ENCODE measurements at places on chromosomes 4 and X. TPM values are rescaled to one million over a fixed set of nuclear protein-coding genes. Genes with fewer than 3 reads are reported as not detected.

SPANXN4 gene
- polyA plus RNA-seq: not detected

CXorf49 gene
- polyA plus RNA-seq: not detected

GAGE10 gene
- polyA plus RNA-seq: not detected

GPRASP1 gene
- polyA plus RNA-seq: 0.60 TPM

MEPE gene
- not detected for polyA plus RNA-seq

HS6ST2 gene
- polyA plus RNA-seq: not detected

TASL gene
- not detected for polyA plus RNA-seq

TRIML2 gene
- not detected for polyA plus RNA-seq

NBDY gene
- 36.2 TPM for polyA plus RNA-seq

YIPF7 gene
- not detected for polyA plus RNA-seq

KLKB1 gene
- polyA plus RNA-seq: not detected

SCML2 gene
- 0.85 TPM for polyA plus RNA-seq

SMPX gene
- not detected for polyA plus RNA-seq

PLXNB3 gene
- 4.7 TPM for polyA plus RNA-seq

SYP gene
- polyA plus RNA-seq: 0.07 TPM

- DNase-seq: no peak
These were observed 1.1 kb upstream of the CCNQ start for GRCh38 chrX:153600032-153600373.

DNA sequence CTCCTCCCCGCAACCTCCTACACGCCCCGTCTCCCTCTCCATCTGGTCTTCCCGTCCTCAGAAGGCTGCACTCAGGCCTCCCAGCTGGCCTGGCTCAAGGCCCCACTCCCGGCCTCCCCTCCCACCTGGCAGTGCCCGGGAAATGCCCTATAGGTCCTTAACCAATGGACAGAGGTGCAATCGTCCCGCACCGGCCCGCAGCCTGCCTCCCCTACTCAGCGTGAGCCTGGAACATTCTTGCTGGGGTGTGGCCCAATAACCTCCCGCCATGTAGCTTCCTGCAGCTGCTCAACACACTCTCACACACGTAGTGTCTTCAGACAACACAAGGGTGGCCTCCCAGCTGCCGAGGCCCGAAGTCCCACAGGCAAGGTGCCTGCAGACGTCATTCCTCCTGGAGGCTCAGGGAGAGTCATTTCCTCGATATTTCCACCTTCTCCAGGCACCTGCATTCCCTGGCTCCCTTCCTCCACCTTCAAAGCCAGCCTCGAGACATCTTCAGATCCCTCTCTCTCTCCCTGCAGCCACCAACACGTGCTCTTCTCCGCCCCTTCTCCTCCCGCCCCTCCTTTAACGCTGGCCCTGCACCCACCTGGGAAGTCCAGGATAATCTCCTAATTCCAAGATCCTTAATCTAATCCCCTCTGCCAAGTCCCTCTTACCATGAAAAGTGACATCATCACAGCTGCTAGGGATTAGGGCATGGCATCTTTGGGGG is 56.2 kb downstream of the ADRA2C start:
- no peak for DNase-seq

DNA sequence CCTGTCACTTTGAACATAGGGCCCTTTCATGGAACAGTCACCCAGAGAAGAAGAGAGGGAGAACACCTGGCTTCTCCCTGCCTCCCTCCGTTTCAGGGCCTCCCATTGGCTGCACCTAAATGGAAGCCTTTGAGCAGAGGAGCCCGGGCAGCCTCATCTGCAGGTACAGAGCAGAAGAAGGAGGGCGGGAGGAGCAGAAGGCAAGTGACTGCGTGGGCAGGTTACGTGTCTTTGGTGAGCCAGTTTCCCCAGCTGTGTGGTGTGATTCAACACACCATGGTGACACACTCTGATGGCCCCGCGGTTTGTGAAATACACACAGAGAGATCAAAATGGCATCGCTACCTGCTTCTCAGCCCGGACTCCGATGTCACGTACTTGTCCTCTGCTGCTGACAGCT is 431 bp downstream of the C4orf50 start:
- DNase-seq: no peak

GRCh38 chr4:44159991-44160390 is 288.6 kb downstream of the KCTD8 start:
- no peak for DNase-seq

GRCh38 chr4:34182306-34182705 is 2062.0 kb downstream of the ARAP2 start:
- DNase-seq: no peak

GRCh38 chr4:150160473-150160872 is 82.2 kb downstream of the DCLK2 start:
- DNase-seq: no peak

DNA sequence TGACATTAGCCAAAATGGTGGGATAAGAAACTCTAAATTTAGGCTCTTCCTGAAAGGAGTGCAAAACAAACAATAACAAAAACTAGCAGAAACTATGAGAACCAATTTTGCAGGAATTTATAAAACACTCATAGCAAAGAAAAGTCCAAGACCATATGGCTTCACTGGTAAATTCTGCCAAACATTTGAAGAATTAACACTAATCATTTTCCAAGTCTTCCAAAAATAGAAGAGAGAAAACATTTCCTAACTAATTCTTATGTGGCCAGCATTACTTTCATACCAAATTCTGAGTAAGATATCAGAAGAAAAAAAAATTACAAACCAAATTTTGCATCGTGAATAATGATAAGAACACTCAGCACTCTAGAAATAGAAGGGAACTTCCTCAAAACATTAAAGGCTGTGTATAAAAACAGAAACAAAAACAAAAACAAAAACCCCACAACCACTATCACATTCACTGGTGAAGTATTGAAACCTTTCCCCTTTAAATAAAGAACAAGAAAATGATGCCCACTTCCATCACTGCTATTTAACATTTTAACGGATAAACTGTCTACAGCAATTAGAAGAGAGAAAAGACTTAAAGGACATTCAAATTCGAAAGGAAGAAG is 524.3 kb upstream of the GALNTL6 start:
- no peak for DNase-seq

GRCh38 chr4:38993683-38994082 is 38.5 kb downstream of the TMEM156 start:
- no peak for DNase-seq

GRCh38 chr4:24774452-24774851 is 20.9 kb upstream of the SOD3 start:
- no peak for DNase-seq

DNA sequence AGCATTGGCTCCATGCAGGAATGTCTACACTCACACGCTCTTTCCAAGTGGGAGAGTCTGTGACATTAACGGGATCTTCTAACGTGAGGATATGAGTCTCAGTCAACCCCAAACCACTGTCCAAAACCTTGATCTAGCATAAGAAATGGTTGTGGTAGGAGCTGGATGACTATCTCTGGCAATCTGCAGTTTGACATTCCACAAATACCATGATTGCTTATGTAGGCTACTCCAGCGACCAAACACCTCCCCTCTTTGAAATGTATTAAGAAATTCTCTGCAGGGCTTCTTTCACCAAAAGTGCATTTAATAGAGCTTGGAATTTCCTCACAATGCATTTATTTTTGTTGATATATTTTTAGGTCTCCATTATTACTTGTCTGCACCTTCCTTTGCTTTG is 14.1 kb upstream of the STX18 start:
- peak; percentile 90 for DNase-seq

DNA sequence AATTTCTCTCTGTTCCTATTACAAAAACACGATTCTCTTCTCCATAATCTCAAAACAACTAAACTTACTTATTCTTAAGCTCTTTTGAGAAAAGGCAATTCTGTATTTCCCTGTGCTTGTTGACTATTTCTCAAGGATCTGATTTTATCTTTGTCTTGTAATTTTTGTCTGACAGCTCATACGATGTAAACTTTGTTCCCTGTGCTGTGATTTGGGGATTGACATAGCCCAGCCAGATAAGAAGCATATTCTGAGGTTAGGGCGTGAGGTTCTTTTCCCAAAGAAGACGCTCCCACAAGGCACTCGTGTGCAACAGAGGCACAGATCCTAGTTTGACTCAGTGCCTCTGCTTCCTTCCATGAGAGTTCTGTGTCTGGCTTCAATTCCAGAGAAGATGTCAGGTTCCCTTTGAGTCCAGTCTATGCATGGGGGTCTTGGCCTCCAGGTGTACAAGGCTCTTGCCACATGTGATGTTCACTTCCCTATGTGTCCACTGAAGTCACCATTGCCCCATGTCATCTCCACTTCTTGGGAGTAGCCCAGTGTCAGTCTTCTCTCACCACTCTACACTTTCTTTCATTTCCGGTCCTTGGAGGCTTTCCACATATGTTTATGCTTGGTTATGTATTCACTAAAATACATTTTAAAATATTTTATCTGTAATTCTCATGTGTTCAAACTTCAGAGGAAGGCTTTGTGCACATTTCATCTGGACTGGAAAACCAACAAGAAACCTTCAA is 94.8 kb downstream of the MID1 start:
- no peak for DNase-seq

DNA sequence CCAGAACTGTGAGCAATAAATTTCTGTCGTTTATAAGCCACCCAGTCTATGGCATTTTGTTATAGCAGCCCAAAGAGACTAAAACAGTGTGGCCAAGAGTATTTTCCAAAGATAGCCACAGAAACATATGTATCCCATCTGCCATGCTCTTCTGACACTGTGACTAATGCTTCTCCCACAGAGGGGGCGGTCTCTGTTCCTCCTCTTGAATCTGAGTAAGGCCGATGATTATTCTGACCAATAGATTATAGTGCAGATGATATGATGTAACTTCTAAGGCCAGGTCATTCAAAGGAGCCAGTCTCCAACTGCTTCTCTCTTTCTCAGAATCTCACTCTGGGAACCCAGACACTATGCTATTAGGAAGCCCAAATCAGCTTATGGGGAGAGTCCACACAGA is 570.7 kb downstream of the BCOR start:
- peak; percentile 0 for DNase-seq

DNA sequence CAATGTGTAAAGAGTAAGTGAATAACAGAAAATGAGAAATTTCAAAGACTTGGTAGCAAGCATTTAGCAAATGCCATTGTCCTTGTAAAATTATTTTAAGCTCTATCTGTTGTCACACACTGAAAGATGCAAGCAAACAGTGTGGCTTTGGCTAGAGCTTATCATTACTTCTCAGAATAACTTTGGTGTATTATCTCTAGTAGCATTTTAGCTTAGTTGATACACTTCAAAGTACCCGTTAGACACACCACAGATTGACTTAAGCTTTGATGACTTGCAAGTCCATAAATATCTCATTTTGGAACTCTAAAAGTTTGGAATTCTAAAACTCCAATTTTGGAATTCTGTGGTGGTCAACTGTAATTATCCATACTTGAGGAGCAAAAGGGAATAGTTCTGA is 98.6 kb downstream of the PDLIM5 start:
- DNase-seq: no peak

Data from BJ (cell line).